ENCODE measurements at places on chromosomes 13 and 19.

- no peak for DNase-seq
Measured at GRCh38 chr19:32343550-32344262, 1.7 kb upstream of the ZNF507 start.

DNA sequence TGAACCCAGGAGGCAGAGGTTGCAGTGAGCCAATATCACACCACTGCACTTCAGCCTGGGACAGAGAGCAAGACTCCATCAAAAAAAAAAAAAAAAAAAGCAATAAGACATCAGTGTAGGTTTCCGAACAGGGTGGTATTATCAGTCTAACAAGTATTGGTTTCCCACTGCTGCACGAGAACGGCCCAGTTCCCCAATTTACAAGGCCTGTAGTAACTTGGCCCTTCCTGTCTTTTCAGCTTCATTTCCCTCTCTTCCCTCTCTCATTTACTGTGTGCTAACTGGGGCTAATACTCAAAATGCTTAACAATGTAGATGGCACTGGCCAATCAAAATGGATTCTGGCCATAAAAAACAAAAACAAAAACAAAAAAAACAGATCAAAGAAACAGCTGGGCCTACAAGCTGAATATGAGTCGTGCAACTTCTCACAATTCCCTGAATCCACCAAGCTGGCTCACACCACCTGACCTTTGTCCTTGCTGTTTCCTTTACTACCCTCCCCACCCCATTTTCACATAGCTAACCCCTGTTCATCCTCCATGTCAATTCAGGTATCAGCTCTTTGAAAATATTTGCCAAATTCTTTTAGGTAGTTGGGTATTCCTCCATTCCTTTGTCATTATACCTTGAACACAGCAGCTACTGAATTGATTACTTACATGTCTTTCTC lies 2.4 kb downstream of the TEX101 start:
- DNase-seq = no peak

GRCh38 chr19:6654347-6655310 lies 15.3 kb downstream of the TNFSF14 start:
- peak; percentile 37 for DNase-seq

- no peak for DNase-seq
Measured at GRCh38 chr13:113103646-113104045, 1.9 kb upstream of the F7 start.

All from activated T-helper 1 cell treated with anti-CD3 and anti-CD28 coated beads, Interleukin-2, amount 50 U/mL, for 16 hours (primary cell).